ENCODE measurements at places on chromosomes 13 and 19.
A peak's percentile ranks its signal among the peaks of the same experiment; 100 is the strongest.

- no peak for DNase-seq
Observed at GRCh38 chr19:2192862-2193261, 29.1 kb downstream of the DOT1L start.

DNA sequence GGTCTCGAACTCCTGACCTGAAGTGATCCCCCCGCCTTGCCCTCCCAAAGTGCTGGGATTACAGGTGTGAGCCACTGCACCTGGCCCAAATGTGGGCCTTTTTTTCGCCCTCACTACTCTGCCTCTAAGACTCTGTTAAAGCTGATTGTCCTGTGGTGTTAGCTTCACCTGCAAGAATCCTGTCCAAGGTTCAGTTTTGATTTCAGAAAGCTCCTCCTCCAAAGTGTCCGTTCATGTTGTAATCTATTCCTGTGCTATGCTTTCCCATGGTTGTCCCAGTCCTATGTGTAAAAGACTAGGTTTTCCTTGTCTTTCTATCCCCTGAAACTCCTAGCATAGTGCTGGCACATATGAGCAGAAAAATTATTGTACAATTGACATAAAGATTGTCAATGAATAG, 440.9 kb downstream of the KLF5 start:
- DNase-seq = no peak

GRCh38 chr13:19157461-19157860, 24.2 kb downstream of the TUBA3C start:
- no peak for DNase-seq

- no peak for DNase-seq
Observed at GRCh38 chr13:46374710-46375109, 12.3 kb downstream of the RUBCNL start.

GRCh38 chr19:19817357-19817756, 4.2 kb downstream of the ZNF506 start:
- peak; percentile 40 for DNase-seq
